Activated T-helper 2 cell treated with anti-CD3 and anti-CD28 coated beads, Interferon-gamma antibody, Interleukin-2, Interleukin-4, amounts not matched to agents 10 μg/mL and 5 μg/mL and 100 μg/mL, durations not matched to agents 14 hours and 24 hours and 36 hours (primary cell): ENCODE measurements at places on chromosomes 1 and 21.

DNA sequence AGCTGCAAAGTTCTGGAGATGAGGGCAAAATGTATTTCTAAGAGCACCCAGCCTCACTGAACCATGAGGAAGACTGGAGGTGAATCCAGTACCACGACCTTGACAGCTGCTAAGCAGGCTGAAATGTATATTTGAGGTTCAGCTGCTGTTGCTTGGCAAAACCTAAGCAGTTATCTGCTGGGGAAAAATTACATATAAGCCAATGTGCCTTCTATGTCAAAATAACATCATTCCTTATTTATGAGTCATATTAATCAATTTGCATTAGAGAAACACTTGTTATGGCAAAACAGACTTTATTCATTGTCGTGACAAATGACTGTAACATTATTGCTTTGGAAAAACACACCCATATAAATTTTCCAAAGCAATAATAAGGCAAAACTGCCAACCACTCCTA is 560.5 kb upstream of the NR5A2 start:
- DNase-seq: no peak

- peak; percentile 71 for DNase-seq
These were observed 650 bp downstream of the TNFAIP8L2 start for GRCh38 chr1:151157067-151157531.

DNA sequence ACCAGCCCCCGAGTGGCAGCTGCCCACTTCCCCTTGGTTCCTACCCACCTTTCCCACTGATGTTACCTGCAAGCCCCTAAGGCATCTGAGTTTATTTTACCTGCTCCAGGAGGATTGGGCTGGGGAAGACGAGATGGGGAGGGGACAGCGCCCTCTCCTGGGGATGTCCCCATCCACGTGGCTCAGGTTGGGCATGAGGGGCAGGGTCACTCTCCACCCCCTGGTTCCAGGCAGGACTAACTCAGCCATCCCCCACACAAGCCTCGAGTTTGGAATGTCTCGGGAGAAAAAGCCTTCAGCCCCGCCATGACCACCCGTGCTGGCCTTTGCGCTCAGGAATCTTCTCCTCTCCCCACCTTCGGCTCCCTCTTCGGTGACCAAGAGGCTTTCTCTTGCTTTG is 90.0 kb downstream of the ARHGEF10L start:
- no peak for DNase-seq

DNA sequence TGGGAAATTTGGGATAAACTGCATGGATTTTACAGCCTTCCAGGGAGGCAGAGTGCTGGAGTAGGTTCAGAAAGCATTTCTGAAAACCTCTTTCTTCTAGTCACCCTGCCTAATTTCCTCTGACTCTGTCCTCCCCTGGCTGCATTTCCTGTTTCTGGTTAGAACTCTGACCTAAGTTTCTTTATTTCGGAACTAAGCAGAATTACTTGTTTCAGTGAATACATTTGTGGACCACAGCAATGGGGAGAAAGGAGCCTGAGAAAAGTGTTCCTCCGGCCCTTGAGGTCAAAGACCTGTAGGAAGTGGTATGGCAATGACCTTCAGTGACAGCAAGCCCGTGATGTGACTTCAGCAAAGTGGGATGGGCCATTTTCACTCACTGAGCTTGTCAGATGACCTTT is 173.4 kb upstream of the RUNX1 start:
- peak; percentile 55 for DNase-seq

- DNase-seq: no peak
These were observed 8.3 kb downstream of the AHDC1 start for GRCh38 chr1:27595597-27595996.

- no peak for DNase-seq
These were observed 103.8 kb downstream of the BRINP3 start for GRCh38 chr1:190373705-190374336.

DNA sequence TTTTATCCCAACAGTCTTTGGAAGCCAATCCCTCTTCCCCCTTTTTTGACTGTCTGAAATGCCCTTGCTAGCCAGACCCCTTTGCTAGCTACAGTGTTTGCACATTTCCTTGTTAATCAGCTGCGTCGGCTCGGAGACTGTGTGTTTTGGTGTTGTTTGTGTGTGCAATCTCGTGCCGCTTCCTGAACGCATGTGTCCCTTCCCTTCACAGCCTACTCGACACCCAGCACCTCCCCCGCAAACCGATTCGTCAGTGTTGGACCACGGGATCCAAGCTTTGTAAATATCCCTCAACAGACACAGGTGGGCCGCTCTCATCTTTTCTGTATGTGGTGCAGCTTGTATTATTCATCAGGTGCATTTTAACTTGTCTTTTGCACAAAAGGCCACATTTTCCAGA is 298.7 kb downstream of the TM2D1 start:
- DNase-seq: no peak
